ENCODE measurements at places on chromosomes 6 and 20. TPM values are rescaled to one million over a fixed set of nuclear protein-coding genes. Genes with fewer than 3 reads are reported as not detected.
A peak's percentile ranks its signal among the peaks of the same experiment; 100 is the strongest.

DNA sequence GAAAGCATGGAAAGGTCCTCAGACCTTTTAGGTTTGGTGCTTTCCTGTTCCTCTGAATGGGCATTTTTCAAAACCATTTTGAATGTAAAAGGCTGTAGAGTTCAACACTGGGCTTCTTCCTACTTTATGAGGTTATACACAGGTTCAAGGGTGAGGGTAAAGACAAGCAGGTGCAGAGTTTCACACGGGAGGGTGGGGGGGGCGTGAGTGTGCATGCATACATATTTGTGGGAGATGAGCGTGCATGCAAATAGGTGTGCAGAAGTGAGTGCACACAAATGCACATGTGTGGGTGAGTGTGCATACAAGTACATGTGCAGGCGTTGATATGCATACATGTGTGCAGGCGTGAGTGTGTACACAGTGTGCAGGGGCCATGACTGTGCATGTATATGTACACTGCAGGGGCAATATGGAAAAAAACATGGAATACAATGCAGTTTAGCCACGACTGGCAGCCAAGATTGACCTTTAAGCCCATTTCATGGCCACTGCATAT, 183.1 kb downstream of the GMPR start:
- no peaks in the 10 kb centered on the region for H3K36me3 ChIP-seq
- H3K4me3 ChIP-seq = no peak overlapping the region
- H3K4me1 ChIP-seq = peaks cover 12% of the 10 kb centered on the region
- peak overlapping the region; percentile 6 for H3K27ac ChIP-seq
- DNase-seq = no peak

GRCh38 chr6:10402648-10403311, 12.1 kb downstream of the TFAP2A start:
- DNase-seq = no peak
- H3K27me3 ChIP-seq = peaks cover 23% of the 10 kb centered on the region
- no peaks in the 10 kb centered on the region for H3K36me3 ChIP-seq
- peaks cover 9% of the 10 kb centered on the region for H3K4me1 ChIP-seq
- no peak overlapping the region for H3K4me3 ChIP-seq

- no peaks in the 10 kb centered on the region for H3K27me3 ChIP-seq
- H3K36me3 ChIP-seq = no peaks in the 10 kb centered on the region
- no peak overlapping the region for H3K4me3 ChIP-seq
- no peak for DNase-seq
Observed at GRCh38 chr6:157967020-157967419, 14.6 kb upstream of the SYNJ2 start.

- H3K4me1 ChIP-seq = peaks cover 28% of the 10 kb centered on the region
- peak overlapping the region; percentile 14 for H3K27ac ChIP-seq
- H3K4me3 ChIP-seq = no peak overlapping the region
- no peaks in the 10 kb centered on the region for H3K27me3 ChIP-seq
- no peak for DNase-seq
- H3K36me3 ChIP-seq = no peaks in the 10 kb centered on the region
Observed at GRCh38 chr6:11632795-11633511, 95.4 kb downstream of the TMEM170B start.

DNA sequence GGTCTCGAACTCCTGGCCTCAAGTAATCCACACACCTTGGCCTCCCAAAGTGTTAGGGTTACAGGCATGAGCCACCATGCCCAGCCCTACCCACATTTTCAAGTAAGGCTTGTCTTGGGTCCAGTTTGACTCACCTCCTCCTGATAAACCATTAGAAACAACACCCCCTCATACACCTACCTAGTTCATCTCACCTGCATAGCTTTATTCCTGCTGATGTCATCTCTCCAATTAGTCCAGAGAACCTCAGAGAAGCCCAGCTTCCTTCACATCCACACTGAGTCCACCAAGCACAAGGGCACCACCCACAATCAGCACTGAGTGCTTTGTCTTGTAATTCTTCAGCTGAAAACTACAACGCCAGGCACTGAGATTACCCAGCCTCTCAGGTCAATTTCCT, 35.3 kb downstream of the KIF16B start:
- no peak for DNase-seq
- no peak overlapping the region for H3K27ac ChIP-seq
- H3K4me1 ChIP-seq = no peaks in the 10 kb centered on the region
- H3K4me3 ChIP-seq = no peak overlapping the region
- H3K27me3 ChIP-seq = no peaks in the 10 kb centered on the region

DNA sequence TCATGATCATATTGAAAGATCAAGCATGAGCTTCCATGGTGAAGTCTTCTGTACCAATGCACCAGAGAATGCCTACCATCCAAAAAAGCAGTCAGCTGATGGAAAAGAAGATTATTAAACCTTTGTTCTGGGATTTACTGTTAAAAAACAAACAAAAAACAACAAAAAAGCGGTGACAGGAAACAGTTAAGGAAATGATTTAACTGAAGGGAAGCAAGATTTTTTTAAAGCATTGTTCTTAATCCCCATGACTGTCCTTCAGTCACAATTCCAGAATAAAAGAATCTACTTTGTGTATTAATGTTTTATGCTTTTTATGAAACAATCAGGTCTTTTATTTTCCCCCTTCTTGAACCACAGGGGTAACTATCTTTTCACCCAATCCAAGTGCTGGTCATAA, 23.9 kb downstream of the FAM162B start:
- no peaks in the 10 kb centered on the region for H3K4me1 ChIP-seq
- no peak overlapping the region for H3K4me3 ChIP-seq
- no peaks in the 10 kb centered on the region for H3K27me3 ChIP-seq
- no peaks in the 10 kb centered on the region for H3K36me3 ChIP-seq
- no peak for DNase-seq

Gene SLC22A1
- 2.5 TPM for total RNA-seq

All from upper lobe of left lung (tissue), 6 donors.